ENCODE measurements at places on chromosomes 7 and 10.

DNA sequence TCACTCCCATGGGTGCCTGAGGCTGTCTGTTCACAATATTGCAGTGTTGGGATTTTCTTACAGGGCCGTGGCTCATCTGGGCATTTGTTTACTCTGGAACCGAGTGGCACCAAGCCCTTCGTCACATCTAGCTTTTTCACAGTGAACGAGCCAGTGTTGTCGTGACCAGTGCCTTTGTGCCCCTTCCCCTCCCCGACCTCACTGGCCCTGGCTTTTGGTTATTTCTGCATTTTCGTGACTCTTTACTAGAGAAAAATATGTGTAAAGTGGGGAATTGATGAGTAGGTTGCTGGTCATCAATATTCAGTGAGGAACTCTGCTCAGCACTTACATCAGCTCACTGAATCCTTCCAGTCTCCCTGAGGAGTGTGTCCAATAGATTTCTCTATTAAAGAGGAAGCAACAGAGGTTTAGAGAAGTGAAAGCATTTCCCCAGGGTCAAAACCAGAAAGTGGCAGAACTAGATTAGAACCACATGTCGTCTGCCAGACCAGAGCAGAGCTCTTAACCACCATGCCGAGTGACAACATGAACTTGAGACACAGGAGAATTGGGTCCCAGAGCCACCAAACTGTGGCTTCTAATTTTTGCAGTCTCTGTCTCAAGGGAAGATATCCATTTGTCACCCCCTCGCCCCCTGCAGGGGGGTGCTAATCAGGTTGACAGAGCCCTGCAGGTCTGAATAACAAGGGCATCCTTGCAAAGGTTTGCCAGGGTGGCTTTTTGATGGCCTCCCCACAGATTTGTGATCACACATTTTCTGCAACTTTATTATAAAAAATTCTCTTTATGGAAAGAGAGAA, 125.3 kb downstream of the CHN2 start:
- DNase-seq, result no peak

- no peak for DNase-seq
Measured at GRCh38 chr10:123274306-123275135, 120.3 kb downstream of the BUB3 start.

DNA sequence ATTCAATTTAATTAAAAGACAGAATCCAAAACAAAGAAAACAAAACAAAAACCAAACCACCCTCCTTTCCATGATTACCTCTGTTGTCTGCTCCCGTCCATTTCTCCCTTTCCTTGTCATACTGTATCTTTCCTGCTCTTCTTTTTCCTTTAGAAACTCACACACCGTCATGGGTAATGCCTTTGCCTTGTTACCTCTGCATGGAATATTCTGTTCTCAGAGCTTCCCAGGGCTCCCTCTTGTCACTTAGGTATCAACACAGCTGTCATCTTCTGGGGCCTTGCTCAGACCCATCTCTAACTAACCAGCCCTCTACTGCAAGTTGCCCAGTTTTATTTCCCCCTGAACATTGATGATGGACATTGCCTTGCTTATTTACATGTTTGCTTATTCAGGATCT, 30.2 kb upstream of the GIMAP8 start:
- no peak for DNase-seq

GRCh38 chr10:110460111-110460809, 37.4 kb upstream of the DUSP5 start:
- DNase-seq, result peak; percentile 92

DNA sequence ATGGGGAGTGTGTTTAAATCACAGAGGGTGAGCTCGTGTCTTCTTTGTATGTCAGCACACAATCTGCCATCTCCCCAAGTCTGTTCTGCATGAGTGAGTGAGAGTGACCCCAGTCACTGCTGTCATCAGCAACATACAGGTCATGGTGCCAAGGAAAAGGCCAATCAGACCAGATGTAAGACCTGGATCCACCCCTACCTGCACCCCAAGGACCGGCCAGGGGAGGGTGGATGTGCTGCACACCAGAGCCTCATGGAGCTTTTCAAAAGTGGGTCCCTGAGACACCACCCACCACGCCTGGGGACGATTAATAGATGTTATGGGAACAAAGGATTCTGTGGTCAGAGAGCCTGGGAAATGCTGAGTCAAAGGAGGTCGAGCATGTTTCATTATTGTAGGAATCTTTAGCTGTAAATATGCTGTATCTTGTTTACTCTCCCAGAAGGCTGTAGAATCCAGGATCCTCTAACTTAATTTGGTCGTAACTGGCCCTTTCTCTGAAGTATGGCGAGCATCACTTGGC, 420.5 kb downstream of the RPS24 start:
- no peak for DNase-seq

DNA sequence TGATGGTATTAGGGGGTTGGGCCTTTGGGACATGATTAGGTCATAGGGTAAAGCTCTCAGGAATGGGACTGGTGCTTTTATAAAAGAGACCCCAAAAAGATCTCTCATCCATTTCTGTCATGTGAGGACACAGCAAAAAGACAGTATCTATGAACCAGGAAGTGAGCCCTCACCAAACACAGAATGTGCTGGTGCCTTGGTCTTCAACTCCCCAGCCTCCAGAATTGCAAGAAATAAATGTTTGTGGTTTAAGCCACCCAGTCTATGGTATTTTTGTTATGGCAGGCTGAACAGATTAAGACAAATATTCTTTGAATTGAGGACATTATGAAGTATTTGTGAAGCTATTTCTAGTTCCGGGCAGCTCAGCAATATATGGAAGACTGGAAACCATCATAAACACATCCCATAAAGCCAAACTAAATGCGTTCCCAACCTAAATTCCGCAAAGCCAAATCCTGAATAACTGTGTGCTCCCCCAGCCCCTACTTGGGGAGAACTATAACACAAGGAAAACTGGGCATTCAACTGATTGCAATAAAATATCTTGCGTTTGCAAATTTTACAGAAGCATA, 153.7 kb downstream of the GALNT17 start:
- no peak for DNase-seq

GRCh38 chr10:28627102-28627501, 50.2 kb upstream of the BAMBI start:
- no peak for DNase-seq

DNA sequence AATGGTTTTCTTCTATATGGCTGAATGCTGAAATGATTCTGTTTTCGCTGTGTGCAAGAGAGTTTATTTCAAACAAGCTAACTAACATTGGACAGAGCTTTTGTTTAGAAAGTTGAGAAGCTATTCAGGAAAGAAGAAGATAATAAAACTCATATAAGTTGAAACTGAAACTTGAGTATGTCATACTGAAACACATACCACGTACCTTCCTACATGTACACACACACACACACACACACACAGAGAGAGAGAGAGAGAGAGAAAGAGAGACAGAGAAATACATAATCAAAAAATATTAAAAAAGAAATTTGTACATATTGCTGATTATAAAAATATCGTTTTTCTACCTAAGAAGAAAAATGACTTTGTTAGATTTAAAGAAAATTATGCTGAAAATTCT, 561.9 kb upstream of the KCND2 start:
- no peak for DNase-seq

DNA sequence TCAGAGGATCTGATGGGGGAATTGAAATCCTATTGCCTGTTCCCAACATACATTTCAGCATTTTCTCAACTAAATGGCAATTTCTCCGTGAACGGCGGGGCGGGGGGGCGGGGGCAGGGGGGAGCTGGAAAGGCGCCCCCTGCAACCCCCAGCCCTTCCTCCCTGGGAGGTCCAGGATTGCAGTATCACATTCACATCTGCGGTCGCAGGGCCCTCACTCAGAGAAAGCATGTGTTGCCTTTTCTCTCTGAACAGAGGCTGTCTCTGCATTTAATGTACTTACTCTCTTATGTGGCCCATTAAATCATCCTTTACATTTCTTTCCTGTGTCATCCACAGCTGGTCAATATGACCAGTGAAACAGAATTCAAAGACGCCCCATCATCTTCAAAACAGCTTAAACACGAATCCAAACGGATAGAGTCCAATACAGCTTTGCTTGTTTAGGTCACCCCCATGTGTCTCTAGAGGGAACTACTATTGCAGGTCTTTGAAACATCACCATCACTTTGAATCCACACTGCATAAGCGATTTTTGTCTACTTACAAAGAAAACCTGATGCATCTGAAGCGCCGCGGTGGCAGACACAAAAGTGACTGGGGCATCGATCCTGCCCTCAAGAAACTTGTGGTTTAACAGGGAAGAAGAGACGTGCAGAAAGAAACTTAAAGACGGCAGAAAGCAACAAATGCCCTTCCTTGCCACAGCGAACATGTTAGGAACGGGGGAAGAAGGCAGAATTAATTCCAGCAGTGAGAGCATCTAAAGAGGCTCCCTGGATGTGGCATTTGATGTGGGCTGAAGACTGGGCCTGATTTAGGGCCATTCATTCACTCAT, 17.0 kb upstream of the ECHDC3 start:
- DNase-seq, result peak; percentile 40

DNA sequence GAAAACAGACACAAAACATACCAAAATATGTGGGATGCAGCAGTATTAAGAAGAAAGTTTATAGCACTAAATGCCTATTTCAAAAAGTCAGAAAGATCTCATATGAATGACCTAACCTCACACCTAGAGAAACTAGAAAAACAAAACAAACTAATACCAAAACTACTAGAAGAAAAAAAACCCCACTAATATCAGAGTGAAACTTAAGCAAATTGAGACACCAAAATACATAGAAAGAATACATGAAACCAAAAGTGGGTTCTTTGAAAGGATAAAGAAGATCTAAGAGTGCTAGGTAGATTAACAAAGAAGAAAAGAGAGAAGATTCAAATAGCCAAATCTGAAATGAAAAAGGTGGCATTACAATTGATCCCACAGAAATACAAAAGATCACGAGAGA, 494.1 kb downstream of the SH2D4B start:
- no peak for DNase-seq

GRCh38 chr7:33459340-33459751, 330.0 kb downstream of the BBS9 start:
- DNase-seq, result peak; percentile 29

GRCh38 chr10:127899766-127900387, 7.0 kb upstream of the PTPRE start:
- no peak for DNase-seq

DNA sequence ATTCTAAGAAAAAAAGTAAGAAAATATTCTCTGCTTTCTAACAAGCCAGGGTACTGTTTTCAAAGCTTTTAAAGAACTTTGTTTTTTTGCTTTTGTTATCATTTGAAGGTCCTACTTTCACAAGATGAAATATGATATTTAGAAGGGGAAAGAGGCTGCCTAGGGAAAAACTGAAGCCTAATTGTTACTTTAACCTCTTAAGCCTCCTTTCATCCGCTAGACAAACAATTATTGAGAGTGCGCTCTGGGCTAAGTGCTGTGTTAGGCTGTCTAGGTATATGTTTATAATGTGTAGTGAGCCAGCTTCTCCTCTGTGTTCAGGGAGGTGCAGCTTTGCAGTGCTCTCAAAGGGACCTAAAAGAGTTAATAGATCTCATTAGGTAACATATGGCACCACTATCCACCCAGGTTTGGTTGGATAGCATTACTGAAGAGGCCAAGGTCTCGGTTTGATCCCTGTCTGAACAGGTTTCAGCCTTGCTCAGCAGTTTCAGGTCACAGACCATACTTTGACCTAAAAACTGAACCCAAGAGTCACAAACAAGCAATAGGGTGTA, 17.9 kb downstream of the PDK4 start:
- no peak for DNase-seq

DNA sequence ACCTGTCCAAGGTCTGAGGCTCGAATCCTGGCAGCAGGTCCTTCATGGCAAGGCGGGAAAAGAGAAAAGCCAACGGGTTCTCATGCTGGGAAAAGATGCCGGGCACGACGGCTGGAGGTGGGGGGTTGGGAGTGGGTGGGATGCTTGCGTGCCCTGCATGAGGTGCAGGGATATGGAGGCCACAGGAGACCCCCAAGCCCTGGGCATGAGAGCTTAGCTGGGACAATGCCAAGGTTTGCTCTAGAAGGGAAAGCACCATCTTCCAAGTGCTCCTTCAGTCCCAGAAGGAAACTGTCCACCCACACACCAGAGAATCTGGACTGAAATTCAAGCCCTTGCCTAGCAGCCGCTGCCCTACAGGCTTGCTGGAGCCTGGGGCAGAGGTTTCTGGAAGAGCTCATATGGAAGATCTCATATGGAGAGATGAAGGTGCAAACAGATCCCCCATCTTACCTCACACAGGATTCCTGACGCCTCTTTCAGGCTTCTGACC, 64.3 kb downstream of the ZRANB1 start:
- no peak for DNase-seq

DNA sequence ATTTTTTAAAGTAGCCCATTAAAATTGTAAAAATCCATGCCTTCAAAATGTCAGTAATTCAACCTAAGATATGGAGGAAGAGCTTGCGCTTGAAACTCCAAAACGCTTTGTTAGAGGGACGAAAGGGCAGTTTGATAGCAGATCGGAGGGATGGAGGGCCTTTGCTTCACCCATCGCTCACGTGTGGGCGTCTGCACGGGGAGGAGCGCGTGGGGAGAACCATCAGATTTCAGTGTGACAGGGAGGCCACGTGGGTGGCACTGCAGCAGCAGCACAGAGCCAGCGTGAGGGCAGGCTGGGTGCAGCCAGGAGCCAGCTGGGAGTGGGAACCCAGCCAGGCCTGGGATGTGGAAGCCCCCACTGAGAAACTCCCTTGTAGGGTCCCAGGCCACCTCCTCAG, 325.5 kb downstream of the PAXIP1 start:
- DNase-seq, result no peak

- no peak for DNase-seq
Measured at GRCh38 chr7:25308906-25309705, 80.8 kb upstream of the NPVF start.

DNA sequence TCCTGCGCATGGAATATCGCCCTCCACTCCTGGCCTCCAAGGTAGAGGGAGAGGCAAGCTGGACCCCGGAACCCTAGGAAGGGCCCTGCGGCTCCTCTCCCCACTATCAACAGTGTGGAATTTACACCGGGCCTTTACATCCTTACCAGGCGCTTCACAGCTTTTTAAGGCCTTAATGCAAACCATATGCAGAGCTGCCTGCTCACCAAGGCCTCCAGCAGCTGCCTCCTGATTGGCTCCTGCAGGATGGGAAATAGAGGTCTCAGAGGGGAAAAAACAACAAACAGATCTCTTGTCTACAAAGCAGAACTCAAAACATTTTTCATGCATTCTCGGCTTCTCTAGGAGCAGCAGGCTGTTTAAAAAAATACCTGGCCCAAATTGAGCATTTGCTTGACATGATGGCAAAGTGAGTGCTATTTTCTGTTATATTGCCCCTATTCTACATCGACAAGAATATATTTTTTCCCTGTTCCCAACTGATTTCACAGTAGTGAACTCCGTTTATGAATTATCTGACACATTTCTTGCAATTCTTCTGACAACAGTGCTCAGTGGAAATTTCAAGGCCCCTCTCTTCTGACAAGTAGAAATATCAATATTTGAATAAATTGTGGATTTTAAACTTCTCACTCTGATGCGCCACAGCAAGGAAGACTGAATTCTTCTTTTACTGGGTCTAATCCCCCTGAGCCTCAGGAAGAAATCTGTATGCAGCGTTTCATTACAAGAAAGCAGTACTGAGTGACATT, 51.7 kb downstream of the EBF3 start:
- DNase-seq, result no peak

DNA sequence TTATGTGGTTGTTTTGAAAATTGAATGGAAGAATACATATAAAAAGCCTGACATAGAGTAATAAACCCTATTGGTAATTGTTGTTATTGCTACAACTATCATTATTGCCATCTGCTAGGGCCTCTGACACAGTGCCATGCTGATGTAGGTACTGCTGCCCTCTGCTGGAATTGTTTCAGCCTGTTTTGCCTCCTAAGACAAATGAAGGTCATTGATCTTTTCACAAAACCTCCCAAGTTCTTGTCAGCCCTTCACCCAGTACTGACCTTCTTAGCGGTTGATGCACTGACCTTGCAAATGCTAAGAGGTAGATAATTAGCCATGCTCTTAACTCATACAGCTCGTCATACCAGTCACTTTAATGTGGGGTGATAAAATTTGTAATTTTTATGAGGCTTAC, 975.2 kb downstream of the SORCS1 start:
- DNase-seq, result peak; percentile 43

All from urothelium cell line (cell line).